ENCODE measurements at places on chromosomes 12 and 14.

DNA sequence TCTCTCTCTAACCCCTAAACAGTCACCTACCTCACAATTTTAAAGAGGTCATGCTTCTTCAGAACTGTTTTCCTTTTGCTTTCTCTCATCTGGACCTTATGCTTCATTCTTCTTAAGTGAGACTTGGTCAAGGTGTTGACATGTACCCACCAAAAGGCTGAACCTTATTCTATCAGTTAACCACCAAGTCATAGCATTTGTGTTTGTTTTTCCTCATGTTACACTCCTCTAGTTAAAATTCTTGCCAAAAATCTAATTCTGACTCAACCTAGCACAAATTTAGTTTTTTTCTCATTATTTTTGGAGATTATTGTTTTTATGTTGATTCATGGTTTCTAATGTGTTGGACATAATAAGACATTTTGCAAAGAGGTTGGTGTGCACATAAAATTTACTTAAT is 578.6 kb downstream of the SLC16A7 start:
- DNase-seq = no peak

DNA sequence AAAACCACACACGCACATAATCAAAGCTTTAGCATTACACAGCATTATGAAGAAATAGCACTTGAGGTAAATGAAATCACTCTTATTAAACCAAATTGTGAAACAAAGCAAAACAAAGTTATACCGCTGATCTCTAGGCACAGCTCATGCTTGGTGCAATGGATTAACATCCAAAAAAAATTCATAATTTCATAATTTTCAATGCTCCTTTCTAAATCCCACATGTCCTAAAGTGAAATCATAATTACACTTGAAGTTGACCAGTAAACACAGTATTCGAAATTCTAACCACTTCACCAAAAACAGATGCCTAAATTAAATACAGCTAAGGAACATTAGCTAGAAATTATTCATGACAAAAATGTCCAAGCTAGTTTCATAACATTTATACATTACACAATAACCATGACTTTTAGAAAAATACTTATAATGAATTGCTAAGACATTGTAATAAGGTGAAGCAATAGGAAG is 1.5 kb downstream of the MLH3 start:
- no peak for DNase-seq

- DNase-seq = no peak
Measured at GRCh38 chr14:58787592-58787991, 149.8 kb downstream of the DACT1 start.

- peak; percentile 87 for DNase-seq
Measured at GRCh38 chr12:104303538-104304151, at the start of gene EID3. Gene EID3, plus strand, starts transcription at chr12:104303739. Its CDS starts 196 bp downstream, at chr12:104303935.

- no peak for DNase-seq
Measured at GRCh38 chr12:122909442-122910288, 13.7 kb upstream of the VPS37B start.

DNA sequence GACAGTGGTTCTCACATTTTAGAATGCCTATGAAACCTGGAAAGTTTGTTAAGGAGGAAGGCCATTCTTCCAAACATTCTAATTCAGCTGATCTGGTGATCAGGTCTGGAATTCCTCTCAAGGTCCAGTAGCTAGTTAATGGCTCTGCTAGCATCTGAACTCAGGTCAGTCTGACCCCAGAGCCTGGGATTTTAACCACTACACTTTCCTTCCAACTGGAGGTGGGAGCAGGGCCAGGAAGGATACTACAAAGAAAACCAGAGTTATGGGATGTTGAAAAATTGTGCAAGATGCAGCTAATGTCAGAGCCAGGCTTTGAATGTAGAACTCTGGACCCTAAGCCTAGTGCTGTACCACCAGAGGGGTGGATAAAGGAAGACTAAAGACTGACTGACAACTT is 73.6 kb upstream of the NID2 start:
- no peak for DNase-seq

- no peak for DNase-seq
Measured at GRCh38 chr14:24232645-24233537, at the start of gene GMPR2. Gene GMPR2, plus strand, starts transcription at chr14:24232929. Its CDS starts 325 bp downstream, at chr14:24233254.

DNA sequence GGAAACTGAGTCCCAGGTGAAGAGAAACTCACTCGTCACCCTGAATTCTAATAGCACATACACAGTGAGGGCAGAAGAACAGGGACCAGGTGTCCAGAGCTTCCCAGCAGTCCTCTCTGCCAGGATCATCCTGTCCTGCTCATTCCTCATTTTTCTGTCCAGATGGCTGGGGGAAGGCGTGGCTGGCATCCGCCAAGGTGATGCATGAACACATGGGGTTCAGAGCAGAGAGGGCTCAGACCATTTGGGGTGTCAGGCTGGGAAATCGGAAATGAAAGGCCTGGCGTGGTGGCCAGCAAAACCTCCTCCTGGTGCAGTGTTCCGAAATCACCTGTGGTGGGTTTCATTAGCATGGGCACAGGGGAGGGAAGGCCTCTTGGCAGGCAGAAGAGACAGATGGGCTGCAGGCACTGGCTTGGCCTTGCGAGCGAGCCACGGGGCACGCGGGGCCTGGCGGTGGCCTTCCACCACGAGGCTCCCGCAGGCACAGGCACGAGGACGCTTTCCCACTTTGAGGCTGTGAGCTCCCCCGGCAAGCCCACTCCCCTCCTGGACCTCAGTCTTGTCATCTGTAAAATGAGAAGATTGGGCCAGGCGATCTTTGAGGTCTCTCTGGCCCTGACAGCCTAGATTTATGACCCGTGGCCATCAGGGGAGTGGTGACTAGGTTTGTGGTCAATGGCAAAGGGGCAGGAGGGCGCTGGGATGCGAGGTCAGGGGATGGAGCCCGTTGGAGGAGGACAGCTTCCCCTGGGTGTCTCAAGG is 68.5 kb downstream of the TSPAN9 start:
- DNase-seq = no peak

DNA sequence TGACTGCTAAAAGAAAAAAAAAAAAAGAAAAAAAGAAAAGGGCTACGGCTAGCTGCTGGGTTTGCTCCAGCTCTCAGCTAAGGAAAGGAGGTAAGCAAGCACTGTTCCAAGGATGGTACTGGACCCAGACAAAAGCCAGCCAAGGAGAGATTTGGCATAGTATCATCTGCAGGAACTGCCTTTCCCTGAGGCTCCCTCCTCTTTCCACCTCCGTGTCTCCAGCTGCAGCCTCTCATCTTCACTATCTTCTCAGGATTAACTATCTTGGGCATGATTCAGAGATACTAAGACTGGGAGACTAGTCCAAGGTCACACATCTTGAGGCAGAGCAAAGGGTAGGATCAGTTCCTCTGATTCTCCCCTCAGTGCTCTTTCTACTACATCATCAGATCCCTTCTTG is 6.0 kb downstream of the KITLG start:
- no peak for DNase-seq

GRCh38 chr14:80787876-80788275 is 153.7 kb downstream of the CEP128 start:
- DNase-seq = no peak

DNA sequence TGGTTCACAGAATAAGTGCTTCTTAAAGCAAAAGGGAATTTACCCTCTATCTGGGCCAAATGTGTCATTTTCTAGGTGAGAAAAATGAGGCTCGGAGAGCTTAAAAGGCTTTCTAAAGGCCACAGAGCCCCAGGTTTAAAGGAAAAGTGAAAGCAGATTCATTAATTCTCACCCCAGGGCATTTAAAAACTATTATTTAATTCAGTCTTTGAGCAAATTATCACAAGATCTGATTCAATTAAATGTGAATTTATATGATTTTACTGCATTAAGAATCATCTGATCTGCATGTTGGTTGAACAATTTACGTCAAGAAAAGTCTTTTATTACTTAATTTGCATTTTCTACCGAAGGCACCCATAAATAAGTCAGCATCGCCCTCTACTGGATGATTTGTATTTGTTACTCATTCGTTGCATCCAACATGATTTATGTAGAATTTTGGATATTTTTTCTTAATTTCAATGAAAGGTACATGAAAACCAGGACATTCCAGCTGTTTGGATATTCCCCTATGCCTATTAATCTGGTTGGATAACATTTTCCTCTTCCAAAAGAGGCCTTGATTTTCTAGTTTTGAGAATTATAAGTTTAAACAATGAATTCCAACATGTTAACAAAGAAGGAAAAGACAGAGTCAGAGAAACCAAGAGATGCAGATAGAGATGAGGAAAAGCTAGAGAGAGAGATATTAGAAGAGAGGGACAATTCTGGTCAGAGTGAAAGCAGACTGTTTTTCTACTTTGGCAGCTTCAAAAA is 19.1 kb upstream of the DHRS7 start:
- DNase-seq = peak; percentile 50

DNA sequence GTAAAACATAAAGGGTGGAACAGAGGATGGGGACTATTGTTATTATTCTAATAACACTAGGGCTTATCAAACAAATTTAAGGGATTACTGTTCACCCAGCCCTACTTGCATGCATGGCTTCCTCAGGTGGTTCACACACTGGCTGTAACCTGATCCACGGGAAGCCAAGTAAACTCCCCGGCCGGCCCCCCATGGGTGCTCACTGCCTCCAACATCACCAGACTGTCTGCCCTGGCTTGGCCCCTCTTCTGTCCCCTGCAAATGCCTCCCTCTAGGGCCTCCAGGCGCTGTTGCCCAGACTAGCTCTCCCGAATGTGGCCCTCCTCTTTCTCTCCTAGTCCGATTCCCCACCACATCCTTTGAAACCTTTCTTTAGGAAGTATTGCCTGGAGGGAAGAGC is 18.6 kb downstream of the FAIM2 start:
- no peak for DNase-seq

- DNase-seq = no peak
Measured at GRCh38 chr12:92292016-92292415, 146.4 kb upstream of the BTG1 start.

- DNase-seq = no peak
Measured at GRCh38 chr12:50695961-50696360, 67.9 kb upstream of the ATF1 start.
